GM12864 (cell line): ENCODE measurements at places on chromosomes 12 and 14.

DNA sequence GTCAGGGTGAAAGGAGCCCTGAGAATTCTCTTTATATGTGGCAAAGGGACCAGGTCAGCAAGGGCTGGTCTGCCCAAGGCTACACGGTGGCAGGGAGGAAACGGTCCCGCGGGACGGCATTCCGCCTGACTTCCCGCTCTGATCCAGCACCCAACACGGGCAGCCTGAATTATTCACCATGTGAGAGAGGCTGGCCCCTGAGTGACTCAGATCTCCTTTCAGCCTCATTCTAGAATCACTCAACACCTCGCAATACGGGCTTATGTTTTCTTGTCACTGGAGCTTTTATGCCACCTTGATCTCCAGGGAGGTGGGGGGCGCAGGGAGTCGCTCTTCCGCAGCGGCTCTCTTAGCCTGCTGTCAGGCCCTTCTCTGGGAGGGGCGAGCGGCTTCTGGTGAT is 8.5 kb downstream of the LRTM2 start:
- DNase-seq: no peak

DNA sequence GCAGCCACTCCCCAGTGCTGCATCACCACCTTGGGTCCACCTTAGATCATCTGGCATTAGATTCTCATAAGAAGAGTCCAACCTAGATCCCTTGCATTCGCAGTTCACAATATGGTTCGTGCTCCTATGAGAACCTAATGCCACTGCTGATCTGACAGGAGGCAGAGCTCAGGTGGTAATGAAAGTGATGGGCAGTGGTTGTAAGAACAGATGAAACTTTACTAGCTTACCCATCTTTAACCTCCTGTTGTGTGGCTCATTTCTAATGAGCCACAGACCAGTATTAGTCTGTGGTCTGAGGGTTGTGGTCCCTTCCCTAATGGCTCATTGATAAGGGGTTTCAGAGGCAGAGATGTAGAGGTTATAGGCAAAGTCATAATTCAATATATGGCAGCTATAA is 615.9 kb upstream of the MIS18BP1 start:
- DNase-seq: no peak

DNA sequence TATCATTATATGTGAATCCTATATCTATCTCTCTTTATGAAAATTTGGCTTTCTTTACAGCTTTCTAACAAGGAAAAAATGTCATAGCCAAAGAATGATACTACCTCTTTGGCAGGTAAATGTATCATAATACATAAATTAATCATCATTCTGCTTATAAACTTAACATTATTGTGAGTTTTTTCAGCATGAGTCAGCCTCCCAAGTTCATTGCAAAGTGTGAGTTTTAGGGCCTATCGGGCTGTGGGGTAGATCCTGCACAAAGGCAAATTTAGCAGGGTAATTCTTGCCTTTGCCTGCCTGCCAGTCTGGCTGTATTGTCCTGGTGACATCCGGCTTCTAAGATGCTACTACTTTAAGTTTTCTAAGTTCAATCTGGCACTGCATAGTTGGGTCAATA is 412.6 kb downstream of the MDGA2 start:
- no peak for DNase-seq

DNA sequence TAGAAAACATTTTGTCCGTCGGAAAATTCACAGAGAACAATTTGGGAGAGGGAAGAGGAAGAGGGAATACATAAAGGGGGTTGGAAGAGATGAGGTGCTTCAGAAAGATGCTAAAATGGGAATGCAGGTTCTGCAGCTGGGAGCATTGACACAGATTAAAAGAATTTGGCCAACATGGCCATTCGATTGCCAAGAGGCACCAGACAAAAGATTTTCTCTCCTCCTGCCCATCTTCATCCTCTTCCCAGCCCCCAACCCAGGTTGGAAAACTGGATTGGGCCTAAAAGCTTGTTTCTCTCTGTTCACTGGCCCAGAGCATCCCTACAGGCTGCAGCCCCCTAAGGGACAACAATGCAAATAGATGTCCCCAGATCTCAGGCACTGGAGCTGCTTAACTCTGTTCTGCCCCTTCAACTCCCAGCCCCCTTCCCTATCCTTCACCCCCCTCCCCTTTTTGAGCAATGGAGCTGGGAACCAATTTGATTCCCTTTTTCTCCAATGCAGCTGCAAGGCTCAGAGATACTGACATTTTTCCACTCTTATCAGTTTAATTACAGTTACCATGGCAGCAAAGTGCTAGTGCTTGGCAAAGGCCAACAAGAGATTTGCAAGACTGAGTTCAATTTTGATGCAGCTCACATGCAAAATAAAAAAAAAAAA is 1.9 kb downstream of the LMO3 start:
- DNase-seq: no peak

DNA sequence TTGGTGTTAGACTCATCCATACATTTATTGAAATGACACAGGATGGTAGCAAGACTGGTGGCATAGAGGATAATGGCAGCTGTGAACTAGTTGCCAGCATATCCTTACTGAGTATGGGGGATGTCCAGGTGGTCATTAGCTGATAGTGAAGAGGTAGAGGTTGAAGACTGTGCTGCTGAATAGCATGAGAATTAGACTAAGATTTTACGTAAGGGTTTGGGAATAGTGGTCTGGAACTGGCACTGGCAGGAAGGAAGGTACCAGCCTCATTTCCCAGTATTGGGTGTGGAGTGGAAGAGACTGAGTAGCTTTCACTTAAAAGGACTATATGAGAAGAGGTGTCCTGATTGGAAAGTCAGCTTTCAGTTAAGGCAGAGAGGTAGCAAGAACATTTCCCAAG is 6.5 kb downstream of the ERC1 start:
- no peak for DNase-seq

GRCh38 chr12:108106599-108106998 is 22.5 kb upstream of the WSCD2 start:
- no peak for DNase-seq

DNA sequence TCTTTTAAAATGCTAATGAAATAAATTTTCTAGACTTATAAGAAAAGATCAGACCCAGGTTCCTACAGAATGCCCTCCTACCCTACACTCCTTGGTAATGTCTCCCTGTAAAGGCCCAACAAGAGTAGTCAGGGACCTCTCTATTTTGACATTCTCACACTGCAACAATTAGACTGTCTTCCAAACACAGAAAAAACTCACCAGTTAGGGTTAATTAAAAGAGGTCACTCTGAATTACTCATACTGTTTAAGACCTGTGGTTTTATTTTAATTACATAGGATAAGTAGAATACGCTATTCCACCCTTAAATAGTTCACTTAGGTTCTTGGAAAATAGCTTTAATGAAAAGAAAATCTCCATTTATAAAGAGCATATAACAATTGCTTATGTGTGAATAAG is 142.4 kb downstream of the ITPR2 start:
- no peak for DNase-seq

DNA sequence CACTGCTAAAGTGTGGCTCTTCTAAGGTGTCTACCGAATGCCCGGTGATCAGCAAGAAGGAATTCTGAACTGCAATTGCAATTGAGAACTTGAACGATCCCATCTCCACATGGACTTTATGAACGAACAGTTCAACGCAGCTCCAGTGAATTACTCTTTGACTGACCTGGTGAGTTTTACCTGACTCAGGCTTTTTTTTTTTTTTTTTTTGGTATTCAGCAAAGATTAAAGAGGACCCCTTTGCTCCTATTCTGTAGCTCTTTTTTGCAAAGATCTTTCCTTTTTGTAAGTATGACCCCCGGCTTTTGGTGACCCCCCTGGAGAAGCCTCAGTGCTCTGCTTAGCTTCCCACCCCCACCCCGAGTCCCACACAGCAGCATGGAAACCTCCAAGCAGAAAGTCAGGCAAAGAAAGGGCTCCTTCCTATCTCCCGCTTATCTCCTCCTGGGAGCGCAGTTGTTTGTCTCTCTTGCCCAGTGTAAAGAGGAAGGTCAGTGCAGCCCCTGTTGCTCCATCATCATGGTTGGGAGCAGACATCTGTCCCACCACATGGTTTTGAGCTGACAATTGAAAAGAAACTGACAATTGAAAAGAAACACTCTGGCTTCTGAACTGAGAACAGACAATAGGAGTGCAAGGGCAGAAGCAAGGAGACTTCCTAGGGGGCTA is 72.1 kb upstream of the DIO3 start:
- no peak for DNase-seq

- DNase-seq: no peak
These were observed 126.0 kb upstream of the AMIGO2 start for GRCh38 chr12:47205532-47206449.

DNA sequence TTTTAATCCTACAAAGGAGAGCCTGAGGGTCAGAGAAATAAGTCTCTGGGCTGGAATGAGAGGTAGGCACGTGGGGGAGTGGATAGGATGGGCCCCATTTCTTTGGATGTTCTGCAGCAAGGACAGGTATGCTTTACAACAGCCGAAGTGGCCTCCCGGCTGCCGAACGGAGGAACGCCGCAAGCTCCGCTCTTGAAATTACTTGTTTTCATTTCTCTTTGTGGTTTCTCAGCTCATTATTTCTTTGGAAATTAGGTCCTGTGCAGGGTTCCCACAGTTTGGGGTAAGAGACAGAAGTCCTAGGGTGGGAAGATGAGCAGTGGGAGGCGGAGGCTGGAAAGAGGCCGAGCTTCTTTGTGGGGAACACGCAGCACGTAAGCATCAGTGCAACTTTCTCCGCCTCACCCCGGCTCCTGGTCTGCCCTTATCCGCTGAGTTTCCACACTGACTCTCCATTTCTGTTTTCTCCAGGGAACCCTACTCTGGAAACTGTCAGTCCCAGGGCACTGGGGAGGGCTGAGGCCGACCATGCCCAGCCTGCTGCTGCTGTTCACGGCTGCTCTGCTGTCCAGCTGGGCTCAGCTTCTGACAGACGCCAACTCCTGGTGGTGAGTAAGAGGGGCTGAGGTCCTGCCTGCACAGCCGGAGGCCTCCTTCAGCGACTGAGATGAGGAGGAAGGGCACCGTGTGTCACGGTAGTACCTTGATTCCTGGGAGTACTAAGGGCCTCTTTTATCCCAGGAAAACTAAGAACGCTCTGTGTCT is 2.0 kb downstream of the WNT5B start:
- DNase-seq: no peak
